Suppressor macrophage treated with lipopolysaccharide for 1 hour (primary cell): ENCODE measurements at places on chromosomes 7 and 10.

- no peak for DNase-seq
Measured at GRCh38 chr7:18126281-18126680, 98.6 kb upstream of the PRPS1L1 start.

DNA sequence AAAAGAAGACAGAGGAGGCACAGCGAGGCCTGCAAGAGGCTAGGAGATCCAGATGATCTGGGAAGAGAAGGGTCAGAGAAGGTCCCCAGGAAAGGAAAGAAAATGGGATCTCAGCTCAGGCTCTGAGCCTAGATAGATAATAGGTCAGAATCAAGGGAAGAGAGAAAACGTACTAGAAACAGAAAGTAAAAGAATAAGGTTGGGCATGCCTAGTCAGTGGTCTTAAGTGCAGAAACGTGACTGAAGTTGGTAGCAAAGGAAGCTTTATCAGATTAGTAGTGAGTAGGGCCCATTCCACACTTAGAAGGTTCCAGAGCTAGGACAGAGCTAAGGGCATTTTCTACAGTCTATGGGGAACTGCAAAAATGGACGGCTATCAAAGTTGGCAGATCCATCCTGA, 84.8 kb upstream of the ASAH2 start:
- no peak for DNase-seq

- peak; percentile 31 for DNase-seq
Measured at GRCh38 chr7:28409716-28410627, 2.3 kb upstream of the CREB5 start.

- DNase-seq = no peak
Measured at GRCh38 chr10:33947544-33947943, 613.1 kb upstream of the NRP1 start.

DNA sequence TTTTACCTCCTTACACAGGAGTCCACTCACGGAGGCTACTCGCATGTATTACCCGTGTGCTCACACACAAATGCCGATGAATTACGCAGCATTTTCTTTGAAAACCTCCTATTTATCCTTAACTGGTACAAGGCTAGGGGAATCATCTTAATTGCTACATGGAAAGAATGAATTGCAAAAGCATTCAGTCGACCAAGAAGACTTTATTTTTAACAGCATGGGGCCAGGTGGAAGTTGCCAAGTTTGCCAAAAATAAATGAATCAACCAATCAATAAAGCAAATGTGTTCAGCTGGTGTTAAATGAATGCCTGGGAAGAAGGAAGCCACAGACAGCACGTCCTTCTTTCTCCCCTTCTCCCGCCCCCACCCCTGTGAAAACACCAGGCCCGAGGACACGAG, 55.8 kb downstream of the CTBP2 start:
- no peak for DNase-seq

DNA sequence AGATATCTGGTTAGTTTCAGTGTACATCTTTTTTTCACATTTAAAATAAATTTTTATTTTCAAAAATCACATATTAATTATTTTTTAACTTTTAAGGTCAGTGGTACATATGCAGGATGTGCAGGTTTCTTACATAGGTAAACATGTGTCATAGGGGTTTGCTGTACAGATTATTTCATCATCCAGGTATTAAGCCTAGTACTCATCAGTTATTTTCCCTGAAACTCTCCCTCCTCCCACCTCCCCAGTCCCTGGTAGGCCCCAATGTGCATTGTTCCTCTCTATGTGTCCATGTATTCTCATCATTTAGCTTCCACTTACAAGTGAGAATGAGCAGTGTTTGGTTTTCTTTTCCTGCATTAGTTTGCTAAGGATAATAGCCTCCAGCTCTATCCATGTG, 323.0 kb downstream of the C7orf25 start:
- no peak for DNase-seq

DNA sequence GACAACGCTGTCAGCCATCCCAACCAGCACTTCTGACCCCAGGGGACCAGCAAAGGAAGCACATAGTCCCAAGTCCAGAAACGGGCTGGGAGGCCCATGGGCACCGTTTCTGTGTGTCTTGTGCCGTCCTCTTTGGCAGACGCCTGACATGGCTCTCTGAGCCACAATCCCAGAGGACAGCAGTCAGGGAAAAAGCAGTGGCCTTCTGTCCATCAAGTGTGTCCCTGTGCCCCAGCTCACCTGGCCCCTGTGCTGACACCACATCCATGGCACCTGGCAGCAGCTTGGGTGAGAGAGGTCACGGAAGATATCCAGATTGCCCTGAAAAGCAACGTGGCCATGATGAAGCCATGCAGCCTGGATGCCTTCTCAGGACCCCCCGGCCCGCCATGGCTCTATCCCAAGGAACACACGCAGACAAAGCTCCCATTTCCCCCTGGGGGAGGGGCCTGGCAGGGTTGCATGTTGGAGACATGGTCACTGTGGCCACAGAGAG, 38.1 kb upstream of the ANTXRL start:
- no peak for DNase-seq

DNA sequence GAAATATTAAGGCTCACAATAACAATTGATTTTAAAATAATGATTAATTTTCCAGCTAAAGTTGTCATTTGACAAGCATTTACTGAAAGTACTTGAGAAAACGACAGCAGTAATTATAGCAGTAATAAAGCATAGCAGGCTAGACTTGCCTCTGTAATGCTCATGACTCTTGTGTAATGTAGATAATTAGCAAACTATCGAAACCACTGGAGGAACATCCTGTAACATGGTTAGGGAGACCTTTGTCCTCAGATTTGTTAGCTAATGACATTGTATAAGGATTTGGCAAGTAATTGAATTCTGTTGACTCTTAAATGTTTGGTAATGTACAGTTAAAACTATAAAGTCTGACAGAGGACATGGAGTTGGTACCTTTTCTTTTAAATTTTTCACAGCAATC, 24.8 kb downstream of the ARL4A start:
- no peak for DNase-seq

- DNase-seq = no peak
Measured at GRCh38 chr7:90752051-90752450, 155.9 kb downstream of the CDK14 start.

DNA sequence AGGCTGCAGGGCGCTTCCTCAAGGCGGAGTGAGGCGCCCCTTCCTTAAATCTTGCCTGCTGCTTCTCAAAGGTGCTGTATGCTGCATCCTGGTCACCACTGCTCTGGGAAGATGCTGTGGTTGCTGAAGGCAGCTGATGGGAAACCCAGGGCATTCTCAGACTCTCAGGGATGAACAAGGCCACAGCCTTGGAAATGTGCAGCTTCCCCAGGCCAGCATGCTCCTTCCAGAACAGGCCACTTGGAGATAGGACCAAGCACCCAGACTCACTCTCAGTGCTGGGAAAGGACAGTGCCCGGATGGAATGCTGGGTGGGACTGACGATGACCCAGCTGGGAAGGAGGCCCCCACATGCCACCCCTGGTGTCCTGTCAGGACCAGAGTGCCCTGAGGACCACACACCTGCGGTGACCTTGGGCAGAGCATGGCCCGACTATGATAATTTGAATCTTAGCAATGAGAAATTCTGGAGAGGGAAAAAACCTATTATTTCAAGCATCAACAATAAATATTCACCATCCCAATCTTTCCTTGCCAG, 235.5 kb downstream of the TNS3 start:
- DNase-seq = no peak

- no peak for DNase-seq
Measured at GRCh38 chr10:5458425-5458824, 40.9 kb downstream of the CALML5 start.
